Activated naive CD8-positive, alpha-beta T cell treated with anti-CD3 and anti-CD28 coated beads, Interleukin-2, amount 10 ng/mL, durations not matched to agents 7 days and 5 days (primary cell): ENCODE measurements at places on chromosomes 6 and 20. TPM values are rescaled to one million over a fixed set of nuclear protein-coding genes. Genes with fewer than 3 reads are reported as not detected.

The TGIF2 gene
- 32.2 TPM for total RNA-seq

The PCSK2 gene
- total RNA-seq: not detected

The EEF1A1 gene
- 9,235 TPM for total RNA-seq

The KCNQ5 gene
- total RNA-seq: 4.3 TPM

The SRMS gene
- not detected for total RNA-seq

The C20orf141 gene
- total RNA-seq: not detected

The ZBP1 gene
- 27.5 TPM for total RNA-seq

The BCAS1 gene
- total RNA-seq: 0.09 TPM

The MAS1 gene
- total RNA-seq: not detected
